ENCODE measurements at places on chromosomes 5 and 9.

GRCh38 chr5:135221696-135222095 lies 177.3 kb downstream of the MACROH2A1 start:
- no peak for DNase-seq

GRCh38 chr5:54713923-54714581 lies 196.5 kb downstream of the SNX18 start:
- no peak for DNase-seq

DNA sequence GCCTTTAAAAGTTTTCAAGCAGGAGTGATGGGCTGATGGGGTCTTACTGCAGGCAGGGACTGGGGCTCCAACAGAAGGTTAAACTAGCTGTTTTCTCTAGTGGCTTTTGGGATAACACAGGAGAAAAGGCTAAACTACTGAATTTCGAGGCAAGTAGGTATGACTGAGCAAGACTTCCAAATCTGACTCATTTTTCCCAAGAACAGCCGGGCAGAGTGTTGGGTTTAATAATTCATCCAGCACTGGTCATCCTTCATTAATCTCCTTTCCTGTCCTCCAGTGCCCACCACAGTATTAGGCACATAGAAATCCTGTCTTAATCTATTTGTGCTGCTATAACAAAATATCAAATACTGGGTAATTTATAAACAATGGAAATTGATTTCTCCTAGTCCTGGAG lies 20.5 kb downstream of the MSX2 start:
- DNase-seq = no peak

- no peak for DNase-seq
Measured at GRCh38 chr5:181138258-181138657, 7.3 kb upstream of the OR2V1 start.

Data from stimulated activated CD4-positive, alpha-beta T cell treated with anti-CD3 and anti-CD28 coated beads, Interleukin-1b, Interleukin-23, amount 100 ng/mL, for 4 hours (primary cell).